Psoas muscle (tissue), 8 donors: ENCODE measurements at places on chromosomes 6 and 20. TPM values are rescaled to one million over a fixed set of nuclear protein-coding genes. Genes with fewer than 3 reads are reported as not detected.
A peak's percentile ranks its signal among the peaks of the same experiment; 100 is the strongest.

RFX6 gene
- not detected for total RNA-seq

DNA sequence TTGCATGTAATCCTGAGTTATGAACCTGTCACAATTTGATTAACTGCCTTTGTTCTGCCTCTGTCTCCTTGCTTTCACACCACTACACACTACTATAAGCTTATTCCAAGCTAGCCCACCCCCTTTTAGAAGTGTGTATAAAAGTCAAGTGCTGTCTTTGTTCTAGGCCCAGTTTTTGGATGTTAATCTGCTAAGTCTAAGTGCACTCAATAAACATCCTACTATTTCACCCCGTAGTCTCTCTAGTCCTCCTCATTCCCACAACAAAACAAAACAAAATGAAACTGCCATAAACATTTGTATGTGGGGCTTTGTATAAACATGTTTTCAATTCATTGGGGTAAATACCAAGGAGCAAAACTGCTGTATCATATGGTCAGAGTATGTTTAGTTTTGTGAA is 16.1 kb upstream of the SPACA1 start:
- no peak overlapping the region for H3K27ac ChIP-seq
- no peaks in the 10 kb centered on the region for H3K36me3 ChIP-seq
- H3K4me3 ChIP-seq, result no peak overlapping the region
- H3K4me1 ChIP-seq, result no peaks in the 10 kb centered on the region
- DNase-seq, result no peak

ACSS1 gene
- 16.8 TPM for total RNA-seq

PHIP gene
- 14.3 TPM for total RNA-seq

GRCh38 chr20:4828830-4829513 is 107.3 kb downstream of the PRND start:
- H3K36me3 ChIP-seq, result no peaks in the 10 kb centered on the region
- H3K27ac ChIP-seq, result peak overlapping the region; percentile 38
- no peak overlapping the region for H3K4me3 ChIP-seq
- H3K4me1 ChIP-seq, result peaks cover 3% of the 10 kb centered on the region
- DNase-seq, result no peak

BHLHE23 gene
- not detected for total RNA-seq

GRCh38 chr6:34239500-34239825 is 2.8 kb downstream of the HMGA1 start:
- H3K27me3 ChIP-seq, result no peaks in the 10 kb centered on the region
- peak overlapping the region; percentile 76 for H3K27ac ChIP-seq
- DNase-seq, result peak; percentile 15
- peaks cover 17% of the 10 kb centered on the region for H3K4me1 ChIP-seq
- H3K36me3 ChIP-seq, result peaks cover 36% of the 10 kb centered on the region

DNA sequence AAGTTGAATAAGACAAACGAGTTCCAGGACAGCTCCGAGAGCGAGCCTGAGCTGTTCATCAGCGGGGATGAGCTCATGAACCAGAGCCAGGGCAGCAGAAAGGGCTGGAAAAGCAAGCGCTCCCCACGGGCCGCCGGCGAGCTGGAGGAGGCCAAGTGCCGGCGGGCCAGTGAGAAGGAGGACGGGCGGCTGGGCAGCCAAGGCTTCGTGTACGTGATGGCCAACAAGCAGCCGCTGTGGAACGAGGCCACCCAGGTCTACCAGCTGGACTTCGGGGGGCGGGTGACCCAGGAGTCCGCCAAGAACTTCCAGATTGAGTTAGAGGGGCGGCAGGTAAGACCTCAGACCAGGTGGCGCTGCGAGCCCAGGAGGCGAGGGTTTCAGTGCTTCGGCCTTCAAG is 56.0 kb upstream of the TMEM181 start:
- H3K27me3 ChIP-seq, result no peaks in the 10 kb centered on the region
- H3K4me3 ChIP-seq, result no peak overlapping the region
- H3K4me1 ChIP-seq, result no peaks in the 10 kb centered on the region
- no peak overlapping the region for H3K27ac ChIP-seq

DNA sequence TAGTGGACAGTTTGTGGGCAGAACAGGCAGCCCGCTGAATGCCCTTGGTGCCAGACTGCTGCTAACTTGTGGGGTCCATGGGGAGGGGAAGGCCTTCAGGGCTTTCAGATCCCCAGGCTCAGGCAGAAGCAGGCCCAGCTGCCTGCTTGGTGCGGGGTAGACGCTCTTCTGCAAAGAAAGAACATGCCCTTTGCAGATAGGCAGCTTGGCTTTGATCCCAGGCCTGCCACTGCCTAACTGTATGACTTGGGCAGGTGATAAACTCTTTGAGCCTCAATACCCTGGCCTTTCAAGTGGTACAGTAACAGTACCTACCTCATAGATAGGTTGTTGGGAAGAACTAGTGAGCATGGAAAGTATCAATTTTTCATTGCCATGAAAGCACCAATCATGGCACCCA is 28.4 kb downstream of the CHMP4B start:
- no peaks in the 10 kb centered on the region for H3K27me3 ChIP-seq
- H3K4me3 ChIP-seq, result no peak overlapping the region
- H3K4me1 ChIP-seq, result peaks cover 75% of the 10 kb centered on the region
- H3K27ac ChIP-seq, result peak overlapping the region; percentile 62
- DNase-seq, result peak; percentile 73

- peaks cover 12% of the 10 kb centered on the region for H3K4me1 ChIP-seq
- no peak overlapping the region for H3K4me3 ChIP-seq
- H3K27me3 ChIP-seq, result no peaks in the 10 kb centered on the region
- no peaks in the 10 kb centered on the region for H3K36me3 ChIP-seq
Measured at GRCh38 chr6:36120539-36120938, 9.8 kb upstream of the MAPK13 start.

FOXP4 gene
- total RNA-seq, result 12.2 TPM

PLCG1 gene
- total RNA-seq, result 21.7 TPM

DNA sequence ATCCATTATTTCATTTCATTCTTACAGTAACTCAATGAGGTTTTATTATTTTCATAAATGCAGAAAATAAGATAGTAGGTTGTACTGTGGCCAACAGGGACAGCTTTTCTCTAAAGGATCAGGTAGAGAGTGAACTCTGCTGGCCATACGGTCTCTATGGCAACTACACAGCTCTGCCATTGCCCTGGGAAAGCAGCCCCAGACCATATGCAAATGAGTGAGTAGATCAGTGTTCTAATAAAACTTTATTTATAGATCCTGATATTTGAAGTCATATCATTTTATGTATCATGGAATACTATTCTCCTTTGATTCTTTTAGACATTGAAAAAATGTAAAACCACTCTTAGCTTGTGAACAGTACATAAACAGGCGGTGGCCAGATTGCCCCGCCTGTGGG is 192.5 kb upstream of the RREB1 start:
- H3K4me3 ChIP-seq, result peak overlapping the region; percentile 38
- peak overlapping the region; percentile 69 for H3K27ac ChIP-seq
- H3K27me3 ChIP-seq, result no peaks in the 10 kb centered on the region
- peaks cover 29% of the 10 kb centered on the region for H3K4me1 ChIP-seq
- no peak for DNase-seq

LTB gene
- total RNA-seq, result 0.76 TPM

DNA sequence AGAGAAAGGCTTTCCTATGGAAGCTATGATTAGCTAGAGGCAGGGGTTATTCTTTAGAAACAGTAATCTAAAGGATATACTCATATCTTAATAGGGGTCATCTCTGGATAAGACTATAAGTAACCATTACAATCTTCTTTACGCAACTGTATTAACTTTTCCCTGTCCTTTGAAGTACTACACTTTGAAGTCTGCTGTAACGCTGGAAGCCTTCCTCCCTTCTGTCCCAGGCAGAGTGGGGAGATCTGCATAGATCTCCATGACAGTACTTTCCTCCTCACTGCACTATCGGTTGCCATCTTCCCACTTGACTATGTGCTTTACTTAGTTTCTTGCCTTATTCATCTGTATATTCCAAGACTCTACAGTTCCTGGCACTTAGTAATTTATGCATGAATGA is 20.1 kb downstream of the SLC35B3 start:
- no peak overlapping the region for H3K27ac ChIP-seq
- no peaks in the 10 kb centered on the region for H3K27me3 ChIP-seq
- no peak for DNase-seq
- H3K4me1 ChIP-seq, result no peaks in the 10 kb centered on the region

DNA sequence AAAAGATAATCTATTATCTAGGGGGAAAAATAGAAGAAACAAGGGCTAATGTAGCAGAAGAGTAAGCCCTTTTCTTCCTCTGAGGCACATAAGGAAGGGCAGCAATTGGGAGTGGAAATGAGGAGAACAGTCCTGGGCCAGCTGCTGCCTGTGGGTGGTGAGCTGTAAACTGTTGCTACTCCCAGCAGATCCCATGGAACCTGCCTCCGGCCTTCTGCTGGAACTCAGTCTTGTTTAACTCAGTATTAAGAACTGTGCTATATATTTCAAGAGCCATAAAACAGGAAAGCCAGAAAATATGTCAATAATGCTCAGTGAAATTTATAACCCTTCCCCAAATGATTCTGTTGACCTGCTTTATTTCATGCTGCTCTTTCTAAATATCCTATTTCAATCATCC is 464.2 kb downstream of the COL12A1 start:
- no peak overlapping the region for H3K4me3 ChIP-seq
- H3K27me3 ChIP-seq, result no peaks in the 10 kb centered on the region
- H3K27ac ChIP-seq, result no peak overlapping the region
- no peaks in the 10 kb centered on the region for H3K4me1 ChIP-seq
- no peak for DNase-seq

FHL5 gene
- 17.2 TPM for total RNA-seq

DNA sequence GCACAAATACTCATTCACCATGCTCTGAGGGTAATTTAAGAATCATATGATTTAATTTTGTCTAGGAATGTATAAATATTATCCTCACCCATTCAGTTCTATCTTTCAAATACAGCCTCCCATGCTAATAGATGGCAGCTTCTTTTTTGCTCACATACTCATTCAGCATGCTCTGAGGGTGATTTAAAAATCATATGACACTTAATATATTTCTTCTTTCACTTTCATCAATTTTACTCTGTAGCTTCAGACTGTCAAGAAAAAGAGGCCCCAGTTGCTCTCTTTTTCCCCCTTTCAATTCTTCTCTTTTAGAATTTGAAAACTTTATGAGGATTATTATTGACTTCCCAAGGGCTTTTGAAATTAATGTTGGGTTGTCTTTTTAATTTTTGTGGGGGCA is 161.7 kb upstream of the LAMP5 start:
- no peak overlapping the region for H3K27ac ChIP-seq
- H3K36me3 ChIP-seq, result no peaks in the 10 kb centered on the region
- H3K4me3 ChIP-seq, result no peak overlapping the region
- DNase-seq, result no peak
- H3K4me1 ChIP-seq, result no peaks in the 10 kb centered on the region

DNA sequence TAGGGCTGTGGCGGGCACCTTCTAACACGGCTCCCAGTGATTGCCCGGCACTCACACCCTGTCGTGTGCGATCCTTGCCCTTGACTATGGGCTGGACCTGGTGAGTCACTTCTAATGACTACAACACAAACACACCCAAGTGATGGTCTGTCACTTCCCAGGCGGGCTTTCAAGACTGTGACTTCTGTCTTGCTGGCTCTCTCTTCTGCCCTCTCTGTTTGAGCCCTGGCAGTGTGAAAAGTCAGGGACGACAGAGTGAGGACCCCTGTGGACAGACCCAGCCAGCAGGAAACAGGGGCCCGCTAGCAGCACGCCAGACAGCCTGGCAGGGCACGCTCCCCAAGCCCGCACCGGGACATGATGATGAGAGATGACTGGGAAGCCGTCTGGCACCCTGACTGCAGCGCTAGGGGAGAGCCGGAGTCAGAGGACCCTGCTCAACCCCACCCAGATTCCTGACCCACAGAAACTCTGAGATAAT is 43.0 kb downstream of the KIF16B start:
- no peak overlapping the region for H3K27ac ChIP-seq
- H3K36me3 ChIP-seq, result no peaks in the 10 kb centered on the region
- H3K4me1 ChIP-seq, result peaks cover 49% of the 10 kb centered on the region
- H3K4me3 ChIP-seq, result no peak overlapping the region
- H3K27me3 ChIP-seq, result no peaks in the 10 kb centered on the region
- no peak for DNase-seq

- H3K4me3 ChIP-seq, result no peak overlapping the region
- no peaks in the 10 kb centered on the region for H3K27me3 ChIP-seq
- no peaks in the 10 kb centered on the region for H3K4me1 ChIP-seq
- no peak overlapping the region for H3K27ac ChIP-seq
Measured at GRCh38 chr6:85169189-85169588, 280.7 kb upstream of the NT5E start.

- peak overlapping the region; percentile 34 for H3K27ac ChIP-seq
- DNase-seq, result no peak
- H3K27me3 ChIP-seq, result no peaks in the 10 kb centered on the region
- peaks cover 38% of the 10 kb centered on the region for H3K4me1 ChIP-seq
Measured at GRCh38 chr6:151749341-151749740, 58.1 kb upstream of the ESR1 start.

PDE10A gene
- 0.74 TPM for total RNA-seq

DNA sequence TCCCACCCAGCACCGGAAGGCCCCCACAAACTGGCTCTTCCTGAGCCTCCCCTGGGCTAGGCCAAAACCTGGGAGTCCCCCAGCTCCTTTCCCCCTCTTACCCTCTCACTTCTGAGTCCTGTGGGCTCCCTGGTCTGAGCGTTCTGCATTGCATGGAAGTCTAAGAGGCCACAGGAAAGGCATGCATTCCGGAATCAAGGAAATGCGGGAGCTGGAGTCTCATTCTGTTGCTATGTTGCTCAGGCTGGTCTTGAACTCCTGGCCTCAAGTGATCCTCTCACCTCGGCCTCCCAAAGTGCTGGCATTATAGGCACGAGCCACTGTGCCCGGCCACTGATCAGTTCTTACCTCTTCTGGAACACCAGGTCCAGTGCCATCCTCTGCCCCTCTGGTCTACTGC is 45.9 kb downstream of the UBE2V1 start:
- DNase-seq, result no peak
- no peak overlapping the region for H3K27ac ChIP-seq
- no peak overlapping the region for H3K4me3 ChIP-seq

DNA sequence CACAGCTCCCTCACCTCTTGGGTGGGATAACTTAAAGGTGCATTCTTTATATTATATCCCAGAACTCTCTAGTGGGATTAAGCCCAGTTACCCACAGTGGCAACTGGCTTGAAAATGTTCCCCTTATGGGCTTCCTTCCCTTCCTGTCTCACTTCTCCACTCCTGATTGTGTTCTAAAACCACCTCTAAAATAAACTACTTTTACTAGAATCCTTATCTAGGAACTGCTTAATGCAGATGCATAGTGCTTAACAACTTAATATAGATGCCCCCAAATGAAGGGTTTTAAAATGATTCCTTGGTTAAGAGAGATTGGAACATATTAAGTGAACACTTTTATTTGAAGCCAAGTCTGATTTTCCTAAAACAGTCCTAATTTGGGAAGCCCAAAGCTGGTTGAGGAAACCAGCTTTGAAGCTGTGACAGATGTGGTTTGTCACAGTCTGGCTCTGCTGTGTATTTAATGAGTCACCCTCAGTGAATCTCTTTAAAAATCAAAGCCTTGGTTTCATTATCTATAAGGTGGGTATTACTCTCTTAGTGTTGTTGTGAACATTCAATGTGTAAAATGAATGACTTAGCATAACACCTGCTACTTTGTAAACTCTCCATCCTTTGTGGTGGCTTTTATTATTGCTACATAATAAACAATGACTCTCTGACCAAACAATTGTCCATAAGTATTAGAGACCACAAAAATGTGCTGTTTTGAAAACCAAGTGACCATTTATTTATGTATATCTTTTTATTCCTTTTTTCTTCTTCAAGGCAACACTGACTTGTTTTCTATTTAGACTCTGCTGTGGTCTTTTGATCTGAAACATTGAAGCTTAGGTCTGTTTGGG is 24.4 kb downstream of the PLCB1 start:
- H3K27me3 ChIP-seq, result no peaks in the 10 kb centered on the region
- peaks cover 56% of the 10 kb centered on the region for H3K4me1 ChIP-seq
- H3K36me3 ChIP-seq, result no peaks in the 10 kb centered on the region
- DNase-seq, result no peak
- H3K27ac ChIP-seq, result peak overlapping the region; percentile 78

OR2B6 gene
- not detected for total RNA-seq

- no peaks in the 10 kb centered on the region for H3K36me3 ChIP-seq
- no peak overlapping the region for H3K27ac ChIP-seq
- H3K27me3 ChIP-seq, result no peaks in the 10 kb centered on the region
- no peak for DNase-seq
Measured at GRCh38 chr6:135265278-135265677, 84.2 kb downstream of the MYB start.

GZF1 gene
- 9.7 TPM for total RNA-seq
